Astrocyte (in vitro differentiated cells and primary cell): ENCODE measurements at places on chromosomes 16 and 17.

DNA sequence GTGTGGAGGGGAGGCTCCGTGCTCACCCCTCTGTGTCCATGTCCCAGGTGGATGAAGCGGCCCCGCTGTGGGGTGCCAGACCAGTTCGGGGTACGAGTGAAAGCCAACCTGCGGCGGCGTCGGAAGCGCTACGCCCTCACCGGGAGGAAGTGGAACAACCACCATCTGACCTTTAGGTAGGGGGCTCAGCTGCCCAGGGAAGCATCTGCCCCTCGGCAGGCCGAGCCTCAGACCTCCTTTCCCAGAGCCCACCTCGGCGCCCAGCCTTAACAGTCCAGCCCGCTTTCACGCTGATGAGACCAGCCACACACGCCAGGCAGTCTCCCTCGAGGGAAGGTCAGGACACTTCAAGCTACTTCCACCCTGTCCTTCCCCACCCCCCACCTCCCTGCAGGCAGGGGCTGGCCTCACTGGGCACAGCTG lies 12.7 kb downstream of the MMP15 start:
- no peak overlapping the region for H3K4me3 ChIP-seq
- no peaks in the 10 kb centered on the region for H3K27me3 ChIP-seq
- no peak for DNase-seq
- no peak overlapping the region for H3K27ac ChIP-seq

DNA sequence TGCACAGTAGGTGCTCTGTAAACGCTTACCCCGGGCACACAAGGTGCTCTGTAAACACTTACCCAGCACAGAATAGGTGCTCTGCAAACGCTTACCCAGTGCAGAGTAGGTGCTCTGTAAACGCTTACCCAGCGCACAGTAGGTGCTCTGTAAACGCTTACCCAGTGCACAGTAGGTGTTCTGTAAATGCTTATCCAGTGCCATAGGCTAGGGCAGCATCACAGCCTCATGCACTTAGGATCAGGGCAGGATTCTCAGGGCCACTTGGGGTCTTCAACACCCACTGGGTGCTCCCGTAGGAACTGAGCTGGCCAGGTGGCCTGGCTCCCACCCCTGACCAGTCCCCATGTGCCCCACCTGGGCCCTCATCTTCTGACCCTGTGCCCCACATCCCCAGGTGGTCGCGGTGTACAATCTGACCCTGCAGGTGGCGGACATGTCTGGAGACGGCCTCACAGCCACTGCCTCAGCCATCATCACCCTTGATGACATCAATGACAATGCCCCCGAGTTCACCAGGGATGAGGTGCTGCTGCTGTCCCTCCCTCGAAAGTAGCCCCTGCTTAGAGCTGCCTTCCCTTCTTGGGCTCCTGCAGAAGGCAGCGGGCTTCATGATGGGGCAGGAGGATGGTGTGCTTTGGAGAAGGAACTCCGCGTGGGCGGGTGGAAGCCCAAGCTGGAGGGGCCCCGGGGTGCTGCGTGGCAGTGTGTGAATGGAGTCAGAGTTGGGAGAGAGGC lies 13.1 kb downstream of the SLC22A31 start:
- no peaks in the 10 kb centered on the region for H3K4me1 ChIP-seq
- no peak for DNase-seq
- H3K27me3 ChIP-seq: peaks cover 4% of the 10 kb centered on the region
- no peak overlapping the region for H3K27ac ChIP-seq
- H3K4me3 ChIP-seq: no peak overlapping the region
- H3K36me3 ChIP-seq: no peaks in the 10 kb centered on the region

DNA sequence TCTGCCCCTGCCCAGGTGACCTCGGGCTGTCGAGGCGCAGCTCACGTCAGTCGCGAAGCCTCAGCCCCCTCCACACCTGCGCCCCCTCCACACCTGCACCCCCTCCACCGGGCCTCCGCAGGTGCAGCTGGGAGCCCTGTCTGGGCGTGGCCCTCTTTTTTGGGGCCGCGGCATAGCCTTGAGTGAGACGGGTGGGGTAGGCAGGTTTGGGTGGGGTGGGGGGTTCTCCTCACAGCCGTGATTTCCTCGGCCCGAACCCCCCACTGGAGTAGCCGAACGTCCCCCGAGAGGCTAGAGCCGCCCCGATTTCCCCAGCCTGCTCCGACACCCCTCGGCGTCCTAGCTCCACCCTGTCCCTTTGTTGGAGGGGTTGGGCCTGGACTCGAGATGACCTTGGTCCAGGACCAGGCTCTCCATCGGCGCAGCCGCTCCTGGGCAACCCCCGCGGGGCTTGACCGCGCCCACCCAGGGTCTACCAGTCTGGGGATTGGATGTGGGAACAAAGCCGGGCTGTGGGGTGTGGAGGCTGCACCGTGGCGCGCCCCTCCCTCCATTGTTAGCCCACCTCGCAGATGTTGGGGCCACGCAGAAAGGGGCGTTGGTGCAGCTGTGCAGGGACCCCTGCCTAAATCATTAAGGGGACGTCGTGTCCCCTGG lies 626 bp downstream of the TUBB3 start:
- H3K27me3 ChIP-seq: no peaks in the 10 kb centered on the region
- DNase-seq: no peak
- no peaks in the 10 kb centered on the region for H3K36me3 ChIP-seq
- H3K4me3 ChIP-seq: peak overlapping the region; percentile 89
- H3K4me1 ChIP-seq: peaks cover 34% of the 10 kb centered on the region

- H3K36me3 ChIP-seq: no peaks in the 10 kb centered on the region
- DNase-seq: no peak
- no peak overlapping the region for H3K27ac ChIP-seq
Observed at GRCh38 chr16:81841722-81842121, 62.6 kb downstream of the PLCG2 start.

- no peaks in the 10 kb centered on the region for H3K27me3 ChIP-seq
- no peak for DNase-seq
- no peak overlapping the region for H3K4me3 ChIP-seq
- H3K4me1 ChIP-seq: peaks cover 19% of the 10 kb centered on the region
- H3K36me3 ChIP-seq: no peaks in the 10 kb centered on the region
Observed at GRCh38 chr17:78418326-78419026, 40.0 kb downstream of the PGS1 start.

- H3K27ac ChIP-seq: peak overlapping the region; percentile 39
- DNase-seq: no peak
- H3K36me3 ChIP-seq: no peaks in the 10 kb centered on the region
- no peak overlapping the region for H3K4me3 ChIP-seq
- no peaks in the 10 kb centered on the region for H3K27me3 ChIP-seq
Observed at GRCh38 chr16:27236635-27237218, 31.8 kb downstream of the NSMCE1 start.

DNA sequence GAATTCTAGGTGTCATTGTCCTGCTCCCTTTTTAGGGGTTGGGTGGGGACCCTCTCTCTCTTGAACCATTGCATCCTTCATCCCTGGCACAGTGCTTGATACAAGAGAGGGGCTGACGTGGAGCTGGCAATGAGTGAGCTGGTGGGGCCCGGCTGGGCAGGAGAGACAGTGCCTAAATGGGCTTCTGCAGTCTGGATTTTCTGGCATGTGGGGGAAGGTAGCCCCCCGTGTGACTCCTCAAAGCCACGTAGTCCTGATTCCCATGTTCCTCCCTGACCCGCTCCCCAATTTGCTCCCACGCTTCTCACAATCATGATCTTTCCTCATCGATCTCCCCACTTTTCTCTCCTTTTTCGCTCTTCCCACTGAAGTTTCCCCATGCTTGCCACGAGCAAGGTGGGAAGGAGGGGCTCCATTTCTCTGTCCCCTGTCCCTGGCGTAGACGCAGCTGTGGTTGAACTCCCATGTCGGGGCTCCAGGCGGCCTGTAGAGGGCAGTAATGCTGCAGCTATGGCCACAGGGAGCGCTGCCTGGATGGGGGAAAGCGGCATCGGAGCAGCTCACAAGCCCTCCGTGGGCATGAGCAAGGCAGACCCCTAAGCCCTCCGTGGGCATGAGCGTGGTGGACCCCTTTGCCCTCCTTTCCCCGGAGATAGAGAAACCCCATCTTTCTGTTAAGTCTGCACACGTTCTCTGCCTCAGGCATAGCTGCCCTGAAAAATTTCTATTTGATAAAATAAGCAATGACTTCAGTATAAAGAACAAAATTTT lies 47.5 kb downstream of the HAPSTR1 start:
- H3K27ac ChIP-seq: no peak overlapping the region
- no peaks in the 10 kb centered on the region for H3K36me3 ChIP-seq
- H3K27me3 ChIP-seq: no peaks in the 10 kb centered on the region

- H3K27ac ChIP-seq: no peak overlapping the region
- no peaks in the 10 kb centered on the region for H3K36me3 ChIP-seq
- H3K27me3 ChIP-seq: peaks cover 9% of the 10 kb centered on the region
- DNase-seq: no peak
Observed at GRCh38 chr16:27827765-27828164, 235.7 kb downstream of the GSG1L start.

- DNase-seq: no peak
- peaks cover 21% of the 10 kb centered on the region for H3K4me1 ChIP-seq
Observed at GRCh38 chr17:74770498-74771318, 5.4 kb downstream of the NAT9 start.

DNA sequence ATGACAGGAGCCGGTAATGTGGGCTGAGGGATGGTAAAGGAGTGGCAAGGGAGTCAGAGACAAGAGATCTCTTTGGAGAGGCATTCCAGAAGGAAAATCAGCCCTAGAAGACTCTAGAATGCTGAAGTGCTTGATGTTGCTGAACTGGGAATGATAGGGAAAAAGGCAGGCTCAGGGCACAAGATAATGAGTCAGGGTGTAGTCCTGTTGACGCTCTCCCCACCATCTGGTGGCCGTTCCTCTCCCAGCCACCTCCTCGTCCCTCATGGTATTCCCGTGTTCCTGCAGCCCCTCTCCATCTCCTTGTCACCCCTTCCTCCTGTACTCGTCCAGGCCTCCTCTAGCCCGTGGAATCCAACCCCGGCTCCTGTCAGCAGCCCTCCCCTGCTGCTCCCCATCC lies 11.1 kb upstream of the ALDOA start:
- no peaks in the 10 kb centered on the region for H3K27me3 ChIP-seq
- peaks cover 2% of the 10 kb centered on the region for H3K36me3 ChIP-seq
- peak overlapping the region; percentile 3 for H3K4me3 ChIP-seq
- peaks cover 19% of the 10 kb centered on the region for H3K4me1 ChIP-seq
- no peak overlapping the region for H3K27ac ChIP-seq

- peaks cover 13% of the 10 kb centered on the region for H3K4me1 ChIP-seq
- no peaks in the 10 kb centered on the region for H3K36me3 ChIP-seq
- H3K27ac ChIP-seq: peak overlapping the region; percentile 74
Observed at GRCh38 chr16:78628461-78629045, 529.1 kb downstream of the WWOX start.

DNA sequence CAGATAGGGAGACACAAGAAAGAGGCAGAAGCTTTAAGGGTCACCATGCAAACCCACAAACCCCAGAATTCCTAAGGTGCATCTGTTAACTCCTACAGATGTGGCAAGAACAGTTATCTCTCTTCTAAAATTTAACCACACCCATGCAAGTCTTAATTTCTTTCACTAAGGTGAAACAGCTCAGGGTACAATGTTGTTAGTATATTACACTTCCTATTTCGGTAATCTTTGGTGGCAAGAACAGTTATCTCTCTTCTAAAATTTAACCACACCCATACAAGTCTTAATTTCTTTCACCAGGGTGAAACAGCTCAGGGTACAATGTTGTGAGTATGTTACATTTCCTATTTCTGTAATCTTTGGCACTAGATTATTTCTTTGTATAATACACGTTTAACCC lies 6.6 kb downstream of the CCL23 start:
- no peak overlapping the region for H3K27ac ChIP-seq
- no peak overlapping the region for H3K4me3 ChIP-seq
- H3K4me1 ChIP-seq: no peaks in the 10 kb centered on the region
- no peak for DNase-seq

- no peak for DNase-seq
- no peak overlapping the region for H3K27ac ChIP-seq
- no peak overlapping the region for H3K4me3 ChIP-seq
- no peaks in the 10 kb centered on the region for H3K4me1 ChIP-seq
- no peaks in the 10 kb centered on the region for H3K27me3 ChIP-seq
Observed at GRCh38 chr17:55652825-55653224, 69.8 kb downstream of the TMEM100 start.

DNA sequence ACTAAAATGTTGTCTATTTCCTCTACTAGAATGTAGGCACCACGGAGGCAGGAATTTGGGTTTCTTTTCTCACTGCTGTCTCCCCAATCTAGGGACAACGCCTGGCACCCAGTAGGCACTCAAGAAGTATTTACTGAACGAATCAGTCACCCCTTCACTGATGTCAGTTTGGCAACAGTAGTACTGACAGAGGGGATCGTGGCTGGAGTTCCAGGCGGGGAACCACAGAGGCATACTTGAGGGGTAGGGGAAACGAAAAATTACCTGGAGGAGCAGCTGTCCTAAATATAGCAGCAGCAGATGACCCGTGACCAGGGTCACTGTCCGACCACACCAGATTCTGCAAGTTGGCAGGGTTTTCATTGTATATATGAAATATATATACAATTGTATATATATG lies 33.3 kb downstream of the TRIM25 start:
- no peaks in the 10 kb centered on the region for H3K4me1 ChIP-seq
- no peak for DNase-seq
- H3K27ac ChIP-seq: no peak overlapping the region
- no peaks in the 10 kb centered on the region for H3K27me3 ChIP-seq
